ENCODE measurements at places on chromosomes 13 and 19.

- no peak for DNase-seq
These were observed 754.9 kb downstream of the OLFM4 start for GRCh38 chr13:53783471-53783870.

DNA sequence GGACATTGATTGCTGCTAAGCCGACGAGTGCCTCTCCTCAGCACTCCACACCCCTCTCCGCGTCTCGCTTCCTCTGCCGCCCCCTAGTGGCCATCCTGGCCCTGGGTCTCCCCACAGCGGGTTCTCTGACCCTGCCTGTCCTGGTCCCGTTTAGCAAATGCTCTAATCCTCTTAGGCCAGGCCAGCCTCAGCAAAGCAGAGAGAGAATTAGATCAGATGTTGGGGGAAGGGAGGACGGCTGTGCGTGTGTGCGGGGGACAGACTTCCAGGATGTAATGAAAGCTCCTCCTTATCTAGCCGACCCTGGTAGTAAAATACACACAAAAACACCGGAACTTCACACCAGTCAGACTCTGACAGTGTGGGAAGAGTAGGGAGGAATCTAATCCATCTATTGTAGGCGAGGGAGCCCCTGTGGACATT lies 4.5 kb downstream of the TPRX2 start:
- peak; percentile 56 for DNase-seq

DNA sequence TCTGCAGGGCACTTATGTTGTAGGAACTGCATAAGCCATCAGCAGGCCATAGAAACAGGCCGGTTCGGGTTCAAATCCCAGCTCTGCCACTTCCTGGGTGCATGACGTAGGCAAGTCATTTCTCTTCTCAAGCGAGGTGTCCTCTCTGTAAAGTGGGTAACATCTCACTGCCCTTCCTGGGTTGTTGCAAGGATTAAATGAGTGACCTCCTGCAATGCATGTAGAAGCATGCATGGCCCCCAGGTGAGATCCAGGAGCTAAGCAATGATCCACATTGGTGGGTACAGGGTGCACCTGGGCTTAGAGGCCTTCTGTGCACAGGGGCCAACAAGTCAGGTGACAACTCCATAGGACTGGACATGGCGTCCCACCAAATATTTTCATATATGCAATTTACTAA lies 13.8 kb downstream of the PHLDB3 start:
- DNase-seq, result no peak

GRCh38 chr13:18946738-18947137 lies 234.9 kb downstream of the TUBA3C start:
- no peak for DNase-seq

DNA sequence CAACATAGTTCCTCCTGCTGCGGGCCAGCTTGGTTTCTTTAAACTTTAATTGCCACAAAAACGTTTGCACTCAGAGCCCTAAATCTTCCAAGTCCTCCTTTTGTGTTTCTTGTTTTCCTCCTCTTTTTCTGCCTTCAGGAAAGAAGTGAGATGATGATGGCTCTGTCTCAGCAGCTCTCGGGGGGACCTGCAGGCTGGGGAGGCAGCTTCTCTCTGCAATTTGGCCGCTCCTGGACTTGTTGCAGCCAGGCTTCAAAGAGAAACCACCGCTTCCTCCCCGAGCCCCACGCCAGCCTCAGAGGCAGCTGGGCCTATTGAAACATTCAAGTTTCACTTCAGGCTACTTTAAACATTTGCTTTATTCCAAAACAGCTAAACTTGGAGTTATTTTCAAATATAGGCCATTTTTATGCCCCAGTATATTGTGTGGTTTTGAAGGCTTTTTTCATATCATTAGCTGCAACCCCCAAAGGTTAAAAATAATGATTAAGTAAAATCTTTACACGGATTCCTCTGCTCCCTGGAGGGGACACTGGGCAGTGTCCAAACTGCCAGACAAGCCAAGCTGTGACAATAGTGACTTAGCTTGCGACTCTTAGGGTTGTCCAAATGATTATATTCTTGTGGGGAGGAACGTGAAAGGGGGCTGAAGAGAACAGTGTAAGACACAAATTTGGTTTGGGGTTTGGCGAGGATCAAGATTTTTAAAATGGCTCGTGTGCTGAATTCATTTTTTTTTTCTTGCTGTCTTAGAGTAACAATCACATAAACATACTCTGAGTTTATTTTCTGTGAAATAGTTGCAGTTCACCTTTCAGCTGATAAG lies 330.8 kb downstream of the DLEU7 start:
- DNase-seq, result no peak

DNA sequence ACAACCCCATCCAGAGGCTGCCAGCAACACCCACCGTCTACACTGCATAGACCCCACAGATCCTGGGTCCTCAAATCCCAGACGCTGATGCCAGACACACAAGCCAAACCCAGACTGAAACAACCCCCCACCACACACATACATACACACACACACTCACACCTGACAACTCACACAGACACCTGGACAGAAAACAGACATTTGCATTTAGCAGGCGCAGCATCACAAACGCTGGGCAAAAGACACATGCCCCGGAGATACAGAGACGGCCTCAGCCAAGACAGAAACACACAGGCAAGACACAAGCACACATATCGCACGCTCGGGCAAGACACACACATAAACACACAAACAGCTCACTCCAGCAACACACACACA lies 1.3 kb downstream of the BBC3 start:
- DNase-seq, result peak; percentile 35

GRCh38 chr19:18551631-18552030 lies 6.0 kb upstream of the KXD1 start:
- no peak for DNase-seq

DNA sequence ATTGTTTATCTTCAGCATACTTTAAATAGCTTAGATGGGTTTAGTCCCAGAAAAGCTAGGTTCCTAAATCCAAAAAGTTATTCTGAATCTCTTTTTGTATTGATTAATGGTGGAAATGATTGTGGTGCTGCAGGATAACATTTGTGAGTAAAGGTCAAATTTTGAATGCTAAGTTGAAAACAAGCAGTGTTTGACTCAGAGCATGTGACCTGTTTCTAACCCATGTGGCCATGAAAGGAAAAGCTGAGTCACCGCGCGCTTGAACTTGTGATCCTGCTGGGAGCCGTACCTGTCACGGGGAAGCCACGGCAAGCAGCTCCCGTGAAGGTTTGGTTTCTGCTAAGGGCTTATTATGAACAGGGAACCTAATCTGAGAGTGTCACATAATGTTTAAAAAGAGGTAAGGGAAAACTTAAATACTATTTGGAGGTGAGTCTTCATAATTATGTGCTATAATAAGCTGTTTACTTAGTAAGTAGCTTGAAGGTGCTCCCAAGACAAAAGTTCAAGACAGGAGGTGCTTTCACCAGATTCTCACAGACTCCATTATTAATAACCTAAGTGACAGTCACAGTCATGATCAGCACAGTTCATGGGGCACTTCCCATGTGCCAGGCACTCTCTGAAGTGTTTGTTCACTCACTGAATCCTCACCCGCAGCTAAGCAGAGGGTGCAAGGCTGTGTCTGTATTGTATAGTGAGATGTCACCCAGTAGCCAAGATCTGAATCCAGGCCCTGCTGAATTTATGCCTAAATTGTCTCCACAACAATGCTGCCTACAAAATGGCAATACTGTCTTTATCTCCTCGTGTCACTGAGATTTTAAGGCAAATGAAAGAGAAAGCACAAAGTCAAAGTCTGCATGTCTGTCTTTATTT lies 286.5 kb downstream of the MYO16 start:
- DNase-seq, result peak; percentile 96

GRCh38 chr13:112469071-112469745 lies 93.1 kb downstream of the SPACA7 start:
- DNase-seq, result no peak

DNA sequence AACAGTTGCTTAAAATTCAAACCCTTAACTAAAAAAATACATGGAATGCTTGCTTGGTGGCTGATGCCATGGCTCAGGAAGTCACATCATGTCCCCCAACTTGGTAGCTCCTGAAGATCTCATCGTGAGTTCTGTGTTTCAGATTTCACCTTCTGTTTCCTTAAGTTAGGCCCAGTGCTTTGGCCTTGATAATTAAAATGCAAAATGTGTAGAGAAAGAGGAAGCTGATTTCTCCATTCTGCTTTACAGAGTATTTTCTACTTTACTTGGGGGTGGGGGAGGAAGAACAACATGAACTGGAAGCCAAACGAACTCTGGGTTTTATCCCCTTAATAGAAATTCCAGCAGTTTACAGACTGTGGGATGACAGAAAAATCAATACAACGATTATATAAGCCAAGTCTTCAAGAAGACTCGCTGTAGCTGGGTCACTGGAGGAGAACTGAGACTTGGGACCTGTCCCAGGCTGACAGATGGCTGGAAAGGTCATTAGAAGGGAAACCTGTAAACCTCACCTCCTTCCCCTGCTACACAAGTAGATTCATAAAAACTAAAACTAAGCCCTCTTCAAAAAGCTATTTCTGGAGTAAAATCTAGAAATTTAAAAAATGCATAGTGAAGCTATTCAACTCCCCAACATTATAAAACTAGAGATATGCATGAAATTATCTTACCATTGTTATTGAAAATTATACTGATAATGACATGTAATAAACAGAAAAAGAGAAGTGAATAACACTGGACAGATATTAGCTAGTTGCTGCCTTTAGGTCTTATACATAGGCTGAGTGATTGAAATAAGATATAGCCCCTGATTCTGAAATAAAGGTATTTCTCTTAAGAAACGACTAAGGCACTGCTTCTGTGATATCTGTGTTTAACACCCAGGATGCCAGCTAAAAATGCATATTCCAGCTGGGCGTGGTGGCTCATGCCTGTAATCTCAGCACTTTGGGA lies 22.1 kb upstream of the GGACT start:
- DNase-seq, result no peak
